BJ (cell line): ENCODE measurements at places on chromosomes 2 and 18.

DNA sequence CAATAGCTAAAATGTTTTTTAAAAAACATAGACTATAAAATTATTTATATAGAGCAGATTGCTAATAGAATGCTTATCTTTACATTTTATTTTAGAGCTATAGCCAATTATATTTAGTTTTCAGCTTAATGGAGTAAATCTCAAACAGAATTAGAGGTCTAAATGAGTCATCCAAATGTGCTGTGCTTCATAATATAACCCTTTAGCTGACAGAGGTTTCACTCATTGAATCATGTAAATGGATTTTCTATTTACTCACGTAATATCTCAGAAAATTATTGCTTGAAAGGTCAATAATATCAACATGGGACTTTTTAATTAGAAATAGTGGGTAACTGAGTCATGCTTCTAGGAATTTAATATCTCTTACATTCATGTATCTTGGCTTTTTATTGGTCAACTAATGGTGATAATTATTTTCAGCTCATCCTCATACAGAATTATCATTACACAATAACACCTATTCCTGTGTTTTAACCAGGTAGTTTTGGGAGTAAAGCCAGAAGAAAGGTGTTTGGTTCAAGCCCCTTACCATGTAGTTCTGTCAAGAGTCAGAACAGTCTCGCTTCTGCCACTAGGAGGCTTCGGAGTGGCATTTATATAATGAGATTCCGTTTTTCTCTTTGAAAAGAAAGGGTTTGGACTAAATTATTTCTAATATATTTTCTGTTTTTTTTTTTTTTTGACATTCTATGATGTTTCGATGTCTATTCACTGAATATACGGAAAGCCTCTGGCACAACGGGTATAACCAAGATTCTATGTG is 217.6 kb downstream of the CDH7 start:
- no peak for DNase-seq

- DNase-seq: no peak
Observed at GRCh38 chr2:172283476-172283875, 143.9 kb upstream of the ITGA6 start.

GRCh38 chr18:5073026-5073944 is 123.8 kb downstream of the AKAIN1 start:
- no peak for DNase-seq

- DNase-seq: no peak
Observed at GRCh38 chr2:151973013-151973900, 125.6 kb downstream of the CACNB4 start.

GRCh38 chr18:31402026-31402373 is 25.4 kb downstream of the DSG4 start:
- no peak for DNase-seq

- DNase-seq: no peak
Observed at GRCh38 chr18:21303895-21304294, 61.9 kb downstream of the GREB1L start.

GRCh38 chr18:48493434-48494230 is 45.2 kb upstream of the CTIF start:
- DNase-seq: no peak

GRCh38 chr2:201962774-201963562 is 70.7 kb upstream of the FZD7 start:
- DNase-seq: no peak

DNA sequence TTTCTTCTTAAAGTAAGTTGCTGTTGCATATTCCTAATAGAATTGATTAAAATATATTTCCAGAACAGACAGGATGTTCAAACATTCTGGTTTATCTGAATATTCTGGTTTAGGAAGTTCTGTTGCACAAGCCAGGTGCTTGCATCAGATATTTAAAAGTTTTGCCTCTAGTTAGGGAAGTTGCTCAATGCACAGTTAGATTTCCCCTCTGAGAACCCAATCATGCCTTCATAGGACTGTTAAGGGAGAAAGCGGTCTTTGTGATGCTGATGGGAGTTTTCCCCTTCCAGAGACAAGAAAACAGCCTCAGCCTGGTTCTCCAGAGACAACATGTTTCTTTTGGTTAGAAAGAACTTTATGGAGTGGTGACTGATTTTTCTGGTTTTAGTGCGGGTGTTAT is 65.6 kb upstream of the REV1 start:
- DNase-seq: no peak

GRCh38 chr2:164073101-164074074 is 337.6 kb upstream of the FIGN start:
- peak; percentile 11 for DNase-seq

DNA sequence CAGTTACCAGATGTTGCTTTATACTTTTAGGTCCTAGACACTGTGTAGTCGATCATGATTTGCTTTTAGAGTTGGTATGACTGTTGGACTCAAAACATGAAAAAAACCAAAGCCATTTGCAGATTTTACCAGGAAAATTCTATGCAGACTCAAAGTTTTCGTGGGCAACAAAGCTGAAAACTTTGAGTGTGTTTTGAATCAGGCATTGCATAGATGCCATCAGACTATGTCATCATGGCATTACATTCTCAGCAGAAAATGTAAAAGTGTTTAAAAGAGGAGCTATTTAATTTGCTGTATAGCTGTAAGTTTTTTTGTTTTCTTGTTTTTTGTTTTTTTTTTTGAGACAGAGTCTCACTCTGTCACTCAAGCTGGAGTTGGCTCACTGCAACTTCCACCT is 43.5 kb upstream of the ELAC1 start:
- no peak for DNase-seq

DNA sequence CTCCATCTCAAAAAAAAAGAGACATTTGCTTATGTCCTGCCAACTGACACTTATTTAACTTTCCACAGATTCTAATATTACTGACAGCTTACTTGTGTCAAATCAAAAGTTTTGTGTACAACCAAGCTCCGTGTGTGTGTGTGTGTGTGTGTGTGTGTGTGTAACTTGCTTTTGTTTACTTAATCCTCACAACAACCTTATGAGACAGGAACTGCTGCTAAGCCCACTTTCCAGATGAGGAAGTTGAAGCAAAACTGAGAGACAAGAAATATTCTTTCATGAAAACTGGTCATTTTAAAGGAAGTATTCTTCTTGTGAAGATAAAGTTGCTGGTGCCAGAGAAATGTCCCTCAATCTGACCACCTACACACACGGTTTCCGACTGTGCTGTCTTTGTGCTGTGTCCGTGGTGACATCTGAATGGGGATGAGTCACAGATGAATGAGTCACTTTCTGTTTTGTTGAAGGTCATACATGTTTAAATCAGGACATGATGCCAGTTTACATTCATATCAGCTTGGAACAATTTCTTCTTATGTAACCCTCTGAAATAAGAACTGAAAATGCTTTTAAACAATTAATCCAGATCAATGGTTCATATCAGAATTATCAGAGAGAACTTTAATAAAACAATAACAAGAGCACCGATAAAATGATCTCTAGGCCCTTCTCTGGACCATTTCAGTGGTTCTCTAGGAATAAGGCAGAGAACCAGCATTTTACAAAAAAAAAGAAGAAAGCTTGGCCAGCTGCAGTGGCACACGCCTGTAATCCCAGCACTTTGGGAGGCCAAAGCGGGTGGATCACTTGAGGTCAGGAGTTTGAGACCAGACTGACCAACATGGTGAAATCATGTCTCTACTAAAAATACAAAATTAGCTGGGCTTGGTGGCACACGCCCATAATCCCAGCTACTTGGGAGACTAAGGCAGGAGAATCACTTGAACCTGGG is 95.5 kb downstream of the THNSL2 start:
- no peak for DNase-seq

GRCh38 chr2:43226955-43227829 is 786 bp upstream of the ZFP36L2 start:
- no peak for DNase-seq

- no peak for DNase-seq
Observed at GRCh38 chr18:58402951-58403702, 225.8 kb downstream of the ALPK2 start.

DNA sequence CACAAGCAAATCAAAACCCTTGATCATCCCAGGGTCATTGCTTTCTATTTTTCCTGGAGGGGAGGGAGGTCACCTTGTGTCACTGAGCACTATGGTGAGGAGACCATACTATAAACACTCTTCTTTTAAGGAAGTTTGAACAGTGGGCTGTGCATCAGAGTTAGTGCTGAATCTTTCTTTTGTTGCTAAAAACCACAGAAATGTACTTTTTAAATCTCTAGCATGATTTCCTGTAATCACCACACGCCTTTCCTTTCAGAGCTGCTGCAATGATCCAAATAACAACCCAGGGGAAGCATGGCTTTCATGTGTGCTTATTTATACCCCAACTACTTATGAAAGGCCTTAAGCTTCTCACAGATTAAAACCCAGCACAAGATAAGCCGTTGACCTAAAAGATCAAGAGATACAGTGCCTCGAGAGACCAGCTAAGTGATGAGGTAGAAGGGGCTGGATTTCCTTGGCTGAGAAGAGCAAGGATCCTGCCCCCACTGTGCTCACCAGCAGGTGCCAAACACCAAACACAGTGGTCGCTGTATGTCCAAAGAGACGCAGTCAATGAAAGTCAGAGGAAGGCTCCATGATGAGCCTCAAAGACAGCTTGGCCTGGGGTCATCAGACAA is 34.7 kb downstream of the TRABD2A start:
- DNase-seq: no peak

- DNase-seq: peak; percentile 91
Observed at GRCh38 chr2:42922790-42923579, 130.6 kb upstream of the HAAO start.

- DNase-seq: peak; percentile 26
Observed at GRCh38 chr18:31555971-31556747, 35.5 kb upstream of the TTR start.

- no peak for DNase-seq
Observed at GRCh38 chr2:205091411-205091810, 546.1 kb downstream of the PARD3B start.

DNA sequence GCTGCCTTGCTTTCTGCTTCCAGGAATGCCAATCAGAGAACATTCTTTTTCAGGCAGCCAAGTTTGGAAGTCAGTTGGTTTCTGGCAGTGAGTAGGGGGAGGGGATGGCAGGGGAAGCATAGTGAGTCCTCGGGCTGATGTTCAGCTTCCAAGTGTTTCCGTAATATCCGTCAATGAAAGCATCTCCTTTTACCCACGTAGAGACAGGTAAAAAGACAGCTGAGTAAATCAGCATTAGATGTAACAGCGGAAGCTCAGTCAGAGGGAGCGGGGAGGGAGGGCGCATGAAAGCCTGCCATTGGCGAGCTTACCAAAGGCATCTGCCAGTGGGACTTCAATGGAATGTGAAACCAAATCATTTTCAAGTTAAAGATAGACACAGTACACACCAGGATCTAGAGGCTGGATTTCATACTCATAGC is 117.1 kb upstream of the DTNA start:
- no peak for DNase-seq

- no peak for DNase-seq
Observed at GRCh38 chr18:72160510-72161445, 383.4 kb downstream of the CBLN2 start.

GRCh38 chr18:73824671-73825070 is 323.0 kb downstream of the FBXO15 start:
- DNase-seq: no peak

DNA sequence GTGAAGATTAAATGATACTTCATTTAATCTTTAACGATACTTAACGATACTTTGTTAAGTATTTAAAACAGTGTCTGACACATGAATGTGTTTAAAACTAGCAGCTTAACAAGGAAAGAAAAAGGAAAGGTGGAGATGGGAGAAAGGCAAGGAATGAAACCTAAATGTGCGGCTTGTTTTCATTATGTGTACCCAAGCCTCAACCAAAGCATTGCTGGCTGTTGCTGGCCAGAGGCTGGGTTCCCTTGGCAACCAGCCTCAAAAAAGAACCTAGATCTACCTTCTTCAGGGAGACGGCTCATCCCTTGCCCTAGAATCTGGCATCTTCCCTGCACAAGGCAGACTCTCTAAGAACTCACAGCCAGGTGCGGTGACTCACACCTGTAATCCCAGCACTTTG is 13.8 kb upstream of the PCBP1 start:
- DNase-seq: no peak

- no peak for DNase-seq
Observed at GRCh38 chr18:72673242-72673641, 129.1 kb upstream of the CBLN2 start.

DNA sequence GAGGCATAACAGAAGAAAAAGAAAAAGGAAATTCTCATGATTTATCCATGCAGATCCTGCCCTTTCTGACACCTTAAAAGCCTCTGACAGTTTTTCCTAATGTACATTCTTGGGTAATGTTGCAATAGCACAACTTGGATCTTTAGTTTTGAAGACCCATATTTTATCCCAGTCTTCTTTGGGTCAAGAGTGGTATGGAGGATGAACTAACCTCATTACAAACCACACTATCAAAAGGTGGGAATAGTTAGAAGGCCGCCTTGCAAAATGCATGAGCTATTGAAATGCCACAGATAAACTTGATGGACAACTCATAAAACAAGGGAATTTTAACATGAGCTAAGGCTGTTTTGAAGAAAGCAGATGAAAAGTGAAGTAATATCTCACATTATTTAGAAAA is 1479.8 kb upstream of the ACVR2A start:
- no peak for DNase-seq

GRCh38 chr2:128684523-128684922 is 365.9 kb upstream of the HS6ST1 start:
- no peak for DNase-seq

GRCh38 chr2:20560891-20561636 is 89.8 kb downstream of the HS1BP3 start:
- no peak for DNase-seq

- DNase-seq: no peak
Observed at GRCh38 chr2:64349131-64349530, 104.8 kb upstream of the LGALSL start.

DNA sequence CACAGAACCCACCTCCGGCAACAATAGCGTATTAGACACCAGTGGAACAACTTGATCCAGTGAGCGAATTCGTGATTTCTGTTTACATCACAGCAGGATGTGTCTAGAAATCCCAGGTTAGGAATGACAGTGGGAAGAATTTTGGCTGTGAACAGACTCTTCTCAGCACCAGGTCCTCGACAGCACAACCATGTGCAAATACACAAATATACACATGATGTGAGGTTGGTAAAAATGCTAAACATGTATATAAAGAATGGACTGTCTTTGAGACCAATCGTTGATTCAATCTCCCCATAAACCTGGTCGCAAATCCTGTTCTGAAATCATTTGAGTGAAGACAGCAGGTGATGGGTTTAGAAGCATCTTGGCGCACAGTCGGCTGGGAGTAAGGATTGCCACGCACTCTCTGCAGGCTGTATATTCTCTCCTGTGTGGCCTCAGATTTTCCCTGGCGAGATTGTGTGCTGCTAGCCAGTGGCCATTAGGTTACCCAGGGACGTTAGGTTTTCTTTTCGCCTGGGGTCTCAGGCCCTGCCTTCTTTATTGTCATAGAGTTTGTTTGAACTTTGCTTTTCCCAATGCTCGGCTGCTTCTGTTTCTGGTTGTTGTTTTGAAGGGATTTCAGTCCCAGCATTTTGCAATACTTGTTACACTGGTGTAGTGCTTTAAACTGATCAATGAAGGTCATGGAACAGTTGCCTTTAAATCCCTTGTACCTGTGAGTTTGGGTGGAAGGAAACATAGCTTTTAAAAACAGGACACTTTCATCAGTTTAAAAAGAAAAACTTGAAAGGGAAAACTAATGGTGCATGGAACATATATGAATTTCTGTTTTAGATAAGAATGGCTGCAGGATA is 147.3 kb downstream of the ALPK2 start:
- no peak for DNase-seq

- DNase-seq: no peak
Observed at GRCh38 chr2:163247847-163248220, 409.3 kb upstream of the KCNH7 start.

GRCh38 chr2:207260947-207261346 is 95.2 kb upstream of the KLF7 start:
- DNase-seq: no peak
